Stimulated activated CD8-positive, alpha-beta memory T cell treated with anti-CD3 and anti-CD28 coated beads, Interleukin-4, amount 100 ng/mL, for 4 hours (primary cell): ENCODE measurements at places on chromosomes 6 and 20.

GRCh38 chr6:117483645-117484016, 1.2 kb downstream of the DCBLD1 start:
- DNase-seq, result no peak

DNA sequence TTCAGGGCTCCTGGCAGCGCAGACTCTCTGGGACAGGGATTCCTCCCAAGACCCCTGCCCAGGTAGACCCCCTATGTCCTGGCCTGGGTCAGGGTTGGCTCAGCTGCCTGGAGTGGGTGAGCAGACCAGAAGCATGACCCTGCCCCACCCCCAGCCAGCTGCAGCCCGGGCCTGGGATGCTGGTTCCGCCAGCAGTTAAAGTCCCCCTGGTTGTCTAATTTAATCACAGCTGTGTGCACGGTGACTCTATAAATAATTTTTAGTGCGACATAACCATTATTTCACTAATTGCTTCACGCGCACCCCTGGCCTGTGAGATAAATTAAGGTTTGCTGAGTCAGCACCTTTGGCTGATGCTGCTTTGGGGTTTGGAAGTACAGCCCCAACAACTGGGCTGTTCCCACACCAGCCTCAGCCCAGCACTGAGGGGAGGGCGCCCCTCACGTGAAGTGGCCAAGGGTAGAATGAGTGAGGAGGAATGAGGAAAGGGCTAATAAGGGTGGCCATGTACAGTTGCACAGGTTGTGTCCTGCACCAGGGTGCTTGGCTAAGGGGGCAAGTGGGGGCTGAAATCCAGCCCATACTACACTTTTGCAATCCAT, 26.1 kb upstream of the CDH22 start:
- DNase-seq, result no peak

GRCh38 chr20:49868538-49868937, 46.8 kb downstream of the SPATA2 start:
- DNase-seq, result no peak

GRCh38 chr6:6880745-6881437, 226.9 kb upstream of the RREB1 start:
- no peak for DNase-seq
